ENCODE measurements at places on chromosomes 5 and 9.

GRCh38 chr5:74426506-74426905, 214.0 kb downstream of the ENC1 start:
- no peak for DNase-seq

- no peak for DNase-seq
Measured at GRCh38 chr5:60722416-60722815, 22.4 kb upstream of the DEPDC1B start.

DNA sequence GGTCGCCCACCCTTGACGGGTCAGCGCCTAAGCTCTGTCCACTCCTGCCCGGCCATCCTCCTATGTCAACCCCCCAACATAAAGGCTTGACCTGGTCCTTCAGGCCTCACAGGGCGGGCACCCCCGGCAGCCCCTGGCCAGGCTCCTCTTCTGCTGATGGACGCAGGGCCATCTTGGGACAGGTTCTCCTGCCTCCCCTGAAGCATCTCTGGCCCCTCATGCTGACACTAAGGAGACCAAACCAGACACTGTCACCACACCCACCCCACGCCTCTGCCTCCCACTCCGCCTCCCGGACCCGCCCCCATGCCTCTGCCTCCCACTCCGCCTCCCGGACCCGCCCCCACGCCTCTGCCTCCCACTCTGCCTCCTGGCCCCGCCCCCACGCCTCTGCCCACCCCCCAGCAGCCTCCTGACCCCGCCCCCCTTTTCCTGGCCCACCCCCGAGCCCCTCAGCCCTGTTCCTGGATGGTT, 6.8 kb downstream of the OBP2A start:
- no peak for DNase-seq

DNA sequence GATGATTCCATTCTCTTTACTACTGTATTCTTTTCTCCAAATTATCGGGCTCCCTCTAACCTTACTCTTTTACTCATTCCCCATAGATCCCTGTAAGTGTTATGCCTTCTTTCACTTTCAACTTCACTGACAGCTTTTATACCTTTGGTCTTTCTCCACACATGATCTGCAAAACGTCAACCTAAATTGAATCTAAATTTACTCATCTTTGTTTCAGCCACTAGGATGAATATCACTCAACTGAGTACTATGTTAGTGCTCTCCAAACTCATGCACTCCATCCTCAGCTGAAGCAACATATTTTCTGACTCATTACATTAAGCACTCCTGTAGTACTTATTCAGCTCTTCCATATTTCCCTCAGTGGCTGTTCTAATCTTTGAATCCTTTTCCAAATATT, 133.4 kb downstream of the ADAMTS19 start:
- no peak for DNase-seq

- no peak for DNase-seq
Measured at GRCh38 chr5:14184725-14185124, 41.6 kb downstream of the TRIO start.

- DNase-seq = no peak
Measured at GRCh38 chr5:31187591-31187990, 5.9 kb upstream of the CDH6 start.

Measured in SW 1271 (cell line).